Effector memory CD8-positive, alpha-beta T cell (primary cell): ENCODE measurements at places on chromosomes 3 and 15.

- DNase-seq: no peak
Observed at GRCh38 chr3:169403855-169404519, 259.5 kb downstream of the MECOM start.

DNA sequence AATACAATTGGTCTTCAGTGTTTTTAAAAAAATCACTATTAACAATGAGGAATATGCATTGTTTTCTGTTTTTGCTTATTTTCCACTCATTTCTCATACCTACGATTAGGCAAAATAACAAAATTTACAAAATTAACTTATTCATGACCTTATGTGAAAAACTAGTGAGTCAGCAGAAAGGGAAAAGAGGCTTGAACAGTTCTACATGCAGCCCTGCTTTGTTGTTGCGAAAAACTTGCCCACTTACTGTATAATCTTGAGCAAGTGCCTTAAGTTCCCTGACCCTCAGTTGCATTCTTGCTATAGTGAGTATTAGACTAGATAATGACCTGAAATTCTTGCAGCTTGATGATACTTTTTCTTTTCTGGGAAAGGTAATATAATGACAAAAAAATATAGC lies 551.1 kb upstream of the BCHE start:
- DNase-seq: no peak

- DNase-seq: no peak
Observed at GRCh38 chr15:42367041-42367440, 7.7 kb downstream of the CAPN3 start.

DNA sequence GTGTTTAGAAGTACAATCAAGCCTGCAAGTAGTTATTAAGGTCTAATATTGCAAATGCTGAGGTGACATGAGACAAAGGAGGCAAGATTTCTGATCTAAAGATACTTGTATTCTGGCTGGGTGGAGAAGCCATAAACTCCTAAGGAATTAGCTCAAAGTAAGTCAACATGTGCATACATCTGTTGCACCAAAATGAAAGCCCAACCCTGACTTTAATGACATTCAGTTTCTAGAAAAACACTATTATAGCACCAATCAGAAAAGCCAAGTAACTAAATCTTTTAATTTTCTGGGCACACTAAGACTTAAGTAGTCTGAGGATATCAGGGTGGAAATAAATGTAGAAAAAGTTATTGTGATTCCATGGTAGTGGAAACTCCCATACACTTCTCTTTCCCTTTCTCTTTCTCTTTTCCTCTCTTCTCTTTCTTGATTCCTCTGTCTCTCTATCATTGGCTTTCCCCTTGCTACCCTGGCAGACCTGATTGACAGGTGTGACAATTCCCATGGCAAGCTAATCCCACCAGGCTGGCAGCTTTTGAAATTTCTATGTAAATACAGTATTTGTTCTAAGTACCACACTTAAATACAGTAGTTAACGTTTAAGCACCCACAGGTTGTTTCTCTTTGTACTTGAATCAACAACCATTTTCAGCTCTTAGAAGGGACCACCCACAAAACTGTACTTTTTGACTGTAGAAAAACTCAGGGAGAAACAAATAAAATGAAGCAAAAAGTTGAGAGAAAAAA lies 528.4 kb upstream of the SEMA6D start:
- no peak for DNase-seq
